ENCODE measurements at places on chromosomes 7 and 10. TPM values are rescaled to one million over a fixed set of nuclear protein-coding genes. Genes with fewer than 3 reads are reported as not detected.

The COL17A1 gene
- total RNA-seq = not detected

The TBX20 gene
- 124 TPM for total RNA-seq

The GPR85 gene
- total RNA-seq = 0.59 TPM

The ZNF467 gene
- total RNA-seq = 5.2 TPM

The AGAP5 gene
- 3.5 TPM for total RNA-seq

DNA sequence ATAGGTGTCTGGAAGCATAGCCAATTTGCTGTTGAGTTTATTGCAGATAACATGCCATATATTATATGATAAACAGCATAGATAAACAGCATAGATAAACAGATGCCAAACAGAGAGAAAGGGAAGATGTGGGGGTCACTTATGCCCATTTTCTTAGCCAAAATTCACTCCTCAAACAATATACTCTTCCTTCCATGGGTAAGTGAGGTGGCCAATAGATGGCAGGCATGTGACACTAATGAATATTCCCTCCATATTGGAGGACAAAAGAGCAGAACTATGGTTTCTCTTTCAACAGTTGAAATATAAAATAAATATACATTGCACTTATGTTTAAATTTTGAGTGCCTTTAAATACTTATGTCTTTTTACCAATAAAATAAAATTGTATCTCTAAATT, 1212.8 kb downstream of the REEP3 start:
- DNase-seq = no peak

The SPDYE3 gene
- not detected for total RNA-seq

The DRGX gene
- not detected for total RNA-seq

DNA sequence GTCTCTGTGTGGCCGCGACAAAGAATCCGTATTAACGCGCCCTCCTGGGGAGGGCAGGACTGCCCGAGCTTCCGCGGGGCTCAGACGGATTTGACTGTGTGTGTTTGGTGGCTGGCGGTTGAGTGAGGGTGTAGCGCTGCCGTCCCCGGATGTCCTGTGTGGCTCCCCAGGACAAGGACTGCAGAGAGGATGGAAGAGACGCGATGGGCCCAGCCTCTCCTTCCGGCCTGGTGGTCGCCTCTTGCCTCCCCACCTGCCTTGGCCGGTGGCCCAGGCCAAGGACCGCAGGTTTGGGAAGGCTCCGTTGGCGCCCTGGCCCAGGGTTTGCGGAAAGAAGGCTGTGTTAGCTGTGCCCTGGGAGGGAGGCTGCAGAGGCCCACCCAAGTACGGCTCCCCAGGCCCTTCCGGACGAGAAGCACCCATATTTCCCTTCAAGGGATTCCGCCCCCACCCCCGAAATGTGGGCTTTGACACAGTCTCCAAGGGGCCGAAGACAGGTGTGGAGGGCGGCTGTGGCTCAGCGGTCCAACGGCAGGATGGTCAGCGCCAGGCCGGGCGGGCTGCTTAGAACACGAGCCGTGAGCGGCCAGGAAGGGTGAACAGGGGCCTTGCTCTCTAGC, 2.3 kb downstream of the UNCX start:
- DNase-seq = no peak

DNA sequence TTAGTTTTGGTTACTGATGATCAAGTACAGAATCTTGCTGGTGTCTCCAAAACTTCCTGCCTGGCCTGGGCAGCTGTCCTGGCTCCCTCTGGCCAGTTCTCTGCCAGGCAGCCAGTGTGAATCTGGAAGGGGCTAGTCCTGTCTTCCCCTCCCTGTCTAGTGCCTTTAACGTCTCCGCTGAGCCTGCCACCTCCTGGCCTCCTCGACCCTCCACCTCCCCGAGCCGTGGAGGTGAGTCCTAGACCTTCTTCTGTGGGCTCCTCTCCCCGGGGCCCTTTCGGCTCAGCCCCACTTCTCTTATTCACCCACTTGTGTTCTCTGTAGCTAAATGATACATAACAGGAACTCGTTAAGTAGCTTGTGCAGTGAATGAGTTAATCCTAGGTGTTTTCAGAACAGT, 218.2 kb downstream of the MGMT start:
- DNase-seq = no peak
